ENCODE measurements at places on chromosomes 5 and 9.

DNA sequence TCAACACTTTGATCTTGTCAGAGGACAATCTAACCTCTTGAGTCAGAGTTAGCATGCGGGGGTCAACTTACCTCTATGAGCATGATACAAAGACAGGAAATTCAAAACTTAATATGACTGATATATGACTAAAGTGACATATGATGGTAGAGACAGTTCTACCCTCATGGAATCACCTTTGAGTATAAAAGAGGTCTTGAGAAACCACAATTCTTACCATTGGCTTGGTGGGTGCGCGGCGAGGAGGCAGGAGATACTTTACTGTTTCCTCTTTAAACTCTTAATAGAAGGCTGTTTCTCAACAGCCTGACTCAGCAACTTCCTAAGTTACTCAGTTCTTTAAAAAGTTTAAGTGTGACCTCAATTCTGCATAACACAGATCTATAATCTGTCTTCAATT lies 372.8 kb downstream of the KIAA0825 start:
- DNase-seq: no peak

DNA sequence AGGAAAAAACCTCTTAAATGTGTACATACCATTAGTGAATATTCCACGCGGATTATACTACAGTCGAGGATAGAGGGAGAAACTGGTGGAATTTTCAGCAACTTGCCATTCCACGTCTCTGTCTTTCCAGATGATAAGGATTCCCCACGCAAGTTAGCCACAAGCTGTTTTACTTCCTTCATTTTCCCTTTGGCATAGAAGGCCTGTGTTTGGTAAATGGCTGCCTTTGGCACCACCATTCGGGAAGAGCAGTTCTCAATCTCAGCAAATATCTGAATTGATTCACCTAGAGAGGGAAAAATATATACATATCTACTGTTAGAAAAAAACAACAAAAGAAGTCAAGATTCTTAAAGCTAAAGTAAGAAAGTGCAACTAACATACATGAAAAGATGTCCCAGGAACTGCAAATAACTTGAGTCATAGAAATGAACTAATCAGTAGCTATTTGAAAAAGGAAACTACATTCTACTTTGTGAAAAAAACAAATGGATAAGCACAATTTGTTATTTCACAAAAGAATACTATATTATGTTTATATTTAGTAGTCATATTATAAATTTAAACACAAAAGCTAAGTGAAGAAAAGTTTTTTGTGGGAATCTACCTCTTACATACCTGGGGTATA lies 8.1 kb downstream of the ARRDC3 start:
- DNase-seq: no peak

- DNase-seq: no peak
These were observed 51.8 kb upstream of the PSD2 start for GRCh38 chr5:139743804-139744203.

DNA sequence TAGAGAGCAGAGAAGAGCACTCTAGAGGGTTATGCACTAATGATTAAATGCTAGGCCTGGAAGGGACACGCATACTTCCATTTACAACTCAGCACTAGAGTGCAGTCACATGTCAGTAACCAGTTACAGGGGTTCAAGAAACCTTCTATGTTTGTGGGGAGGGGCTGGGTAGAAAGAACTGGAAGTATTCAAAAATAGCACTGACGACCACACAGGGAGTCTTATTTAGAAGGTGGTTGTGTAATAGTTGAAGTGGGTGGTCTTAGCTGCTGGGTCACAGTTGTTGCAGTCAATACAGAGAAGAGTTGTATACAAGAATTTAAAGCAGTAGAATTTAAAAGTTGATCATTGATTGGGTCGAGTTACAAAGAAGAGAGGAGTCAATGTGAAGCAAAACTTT lies 15.4 kb downstream of the AOPEP start:
- DNase-seq: no peak

- DNase-seq: peak; percentile 29
These were observed 38.6 kb upstream of the GARNL3 start for GRCh38 chr9:127225801-127226625.

DNA sequence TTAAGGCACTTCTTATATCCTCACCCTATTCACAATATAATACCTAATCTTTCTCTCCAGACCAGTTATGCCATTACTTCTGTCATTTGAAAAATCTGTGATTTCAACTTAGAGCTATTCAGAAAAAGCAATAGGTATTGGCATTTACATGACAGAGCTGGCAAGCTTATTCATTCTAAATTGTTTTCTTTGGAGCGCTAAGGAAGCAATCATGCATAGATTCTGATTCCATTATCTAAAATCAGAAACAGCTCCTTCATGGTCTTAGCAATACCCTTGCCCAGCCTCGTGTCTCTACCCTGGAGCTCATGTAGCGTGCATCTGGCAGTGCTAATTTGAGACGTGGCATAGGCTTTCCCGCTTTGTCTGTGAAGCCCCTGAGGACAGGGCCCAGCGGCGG lies 4.5 kb downstream of the SLC1A1 start:
- DNase-seq: no peak

- DNase-seq: no peak
These were observed 342.7 kb downstream of the DEPDC1B start for GRCh38 chr5:60357302-60357701.

DNA sequence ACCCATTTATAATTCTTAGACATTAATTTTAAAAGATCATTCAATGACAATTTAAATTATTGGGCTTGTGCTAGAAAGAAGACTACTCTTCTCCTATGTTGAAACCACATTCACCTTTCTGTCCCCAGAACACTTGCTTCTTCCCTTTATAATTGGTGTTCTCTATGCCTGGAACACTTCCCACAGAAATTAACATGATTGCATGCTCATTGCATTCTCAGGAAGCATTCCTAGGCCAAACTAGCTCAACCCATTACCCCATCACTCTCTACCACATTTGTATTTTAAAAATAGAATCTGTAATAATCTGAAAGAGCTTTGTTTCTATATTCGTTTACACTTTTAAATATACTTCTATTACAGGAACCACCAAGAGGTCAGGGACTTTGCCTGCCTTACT lies 184.7 kb downstream of the MEF2C start:
- DNase-seq: no peak

- DNase-seq: no peak
These were observed 353.7 kb downstream of the SLCO4C1 start for GRCh38 chr5:101942321-101942882.

GRCh38 chr5:109196823-109197160 lies 213.0 kb downstream of the PJA2 start:
- no peak for DNase-seq

DNA sequence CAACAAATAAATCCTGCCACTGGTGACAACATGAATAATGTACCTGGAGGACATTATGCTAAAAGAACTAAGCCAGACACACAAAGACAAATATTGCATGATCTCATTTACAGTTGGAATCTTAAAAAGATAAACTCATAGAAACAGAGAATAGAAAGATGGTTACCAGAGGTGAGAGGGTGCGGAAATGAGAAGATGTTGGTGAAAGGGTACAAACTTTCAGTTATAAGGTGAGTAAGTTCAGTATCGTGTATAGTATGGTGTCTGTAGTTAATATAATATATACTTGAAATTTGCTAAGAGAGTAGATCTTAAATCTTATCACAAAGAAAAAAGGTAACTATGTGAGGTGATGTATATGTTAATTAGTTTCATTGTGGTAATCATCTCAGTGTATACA lies 63.3 kb downstream of the PRRC1 start:
- no peak for DNase-seq

GRCh38 chr5:150429410-150429873 lies 16.7 kb upstream of the CD74 start:
- no peak for DNase-seq

- DNase-seq: no peak
These were observed 188.3 kb upstream of the NMUR2 start for GRCh38 chr5:152593388-152593787.

DNA sequence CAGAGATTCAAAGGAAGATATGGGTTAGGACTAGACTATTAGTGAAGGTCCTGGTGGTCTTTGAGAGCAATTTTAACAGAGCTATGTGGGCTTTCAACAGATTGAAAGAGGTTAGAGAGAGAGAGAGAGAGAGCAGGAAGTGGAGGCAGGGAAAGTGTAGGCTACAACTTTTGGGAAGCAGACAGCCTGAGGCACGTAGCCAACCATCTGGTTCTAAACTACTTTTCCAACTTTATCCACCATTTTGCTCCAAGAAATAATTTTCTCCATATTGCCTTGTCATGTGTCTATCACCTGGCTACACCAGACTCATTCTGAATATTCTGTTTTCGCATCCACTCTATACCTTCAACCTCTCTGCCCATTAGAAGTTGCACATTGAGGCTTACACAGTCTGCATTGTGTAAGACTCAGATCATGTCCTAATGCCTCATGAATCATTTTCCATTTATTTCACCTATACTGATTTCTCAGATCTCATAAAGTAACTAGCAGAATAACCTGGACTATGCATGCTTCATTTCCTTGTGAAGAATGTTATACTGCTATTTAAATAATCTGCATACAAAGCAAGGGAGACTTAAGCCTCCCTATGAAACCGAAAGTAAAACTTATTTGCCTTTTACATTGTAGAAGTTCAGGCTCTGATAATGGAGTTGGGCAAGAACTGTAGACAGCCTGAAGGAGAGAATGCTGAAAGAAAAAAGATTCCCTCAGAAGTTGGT lies 235.6 kb downstream of the ELAVL2 start:
- DNase-seq: no peak

DNA sequence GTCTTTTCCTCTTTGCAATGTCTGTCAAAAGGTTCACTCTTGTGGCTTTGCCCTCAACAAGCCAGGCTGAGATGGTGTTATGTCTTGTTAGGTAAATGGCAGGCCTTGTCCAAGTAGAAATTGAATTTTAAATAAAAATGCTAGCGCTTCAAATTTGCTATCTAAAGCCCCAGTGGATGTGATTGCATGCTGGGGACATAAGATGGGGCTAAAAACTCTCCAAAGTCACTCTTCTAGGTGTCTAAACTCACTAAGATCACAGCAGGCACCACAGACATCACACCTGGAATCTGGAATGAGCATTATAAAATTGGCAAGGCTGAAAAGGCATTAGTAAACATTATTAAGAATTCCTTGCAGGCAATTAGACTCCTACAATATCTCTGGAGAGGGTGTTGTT lies 262.7 kb upstream of the CLINT1 start:
- DNase-seq: no peak
